ENCODE measurements at places on chromosomes 6 and 20.

GRCh38 chr20:12467758-12468157, 541.0 kb upstream of the SPTLC3 start:
- peaks cover 58% of the 10 kb centered on the region for H3K27me3 ChIP-seq
- no peaks in the 10 kb centered on the region for H3K36me3 ChIP-seq
- H3K4me3 ChIP-seq: no peak overlapping the region
- H3K27ac ChIP-seq: no peak overlapping the region
- no peaks in the 10 kb centered on the region for H3K4me1 ChIP-seq

- H3K27ac ChIP-seq: no peak overlapping the region
- DNase-seq: no peak
- no peak overlapping the region for H3K4me3 ChIP-seq
- H3K36me3 ChIP-seq: no peaks in the 10 kb centered on the region
These were observed 83.8 kb downstream of the SASH1 start for GRCh38 chr6:148426317-148426977.

DNA sequence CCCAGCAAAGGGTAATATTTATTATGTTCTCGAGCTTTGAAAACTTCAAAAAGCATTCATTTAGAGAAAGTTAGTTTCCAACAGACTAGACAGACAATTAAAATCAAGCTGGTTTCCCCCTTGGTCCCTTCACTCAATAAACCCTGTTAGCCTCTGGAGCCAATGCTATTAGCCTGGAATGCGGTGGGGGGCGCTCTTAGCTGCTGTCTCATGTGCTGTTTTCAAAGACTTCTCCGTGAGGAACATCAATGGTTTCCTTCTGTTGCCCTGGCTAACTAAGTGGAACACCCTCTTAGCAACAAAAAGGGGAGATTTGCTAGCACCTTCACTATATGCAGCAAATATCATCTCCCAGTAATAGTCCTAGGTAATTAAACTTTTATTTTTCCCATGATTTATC, 86.4 kb downstream of the LY86 start:
- H3K4me3 ChIP-seq: no peak overlapping the region
- H3K36me3 ChIP-seq: no peaks in the 10 kb centered on the region
- H3K27ac ChIP-seq: no peak overlapping the region
- peaks cover 4% of the 10 kb centered on the region for H3K27me3 ChIP-seq
- peak; percentile 21 for DNase-seq

DNA sequence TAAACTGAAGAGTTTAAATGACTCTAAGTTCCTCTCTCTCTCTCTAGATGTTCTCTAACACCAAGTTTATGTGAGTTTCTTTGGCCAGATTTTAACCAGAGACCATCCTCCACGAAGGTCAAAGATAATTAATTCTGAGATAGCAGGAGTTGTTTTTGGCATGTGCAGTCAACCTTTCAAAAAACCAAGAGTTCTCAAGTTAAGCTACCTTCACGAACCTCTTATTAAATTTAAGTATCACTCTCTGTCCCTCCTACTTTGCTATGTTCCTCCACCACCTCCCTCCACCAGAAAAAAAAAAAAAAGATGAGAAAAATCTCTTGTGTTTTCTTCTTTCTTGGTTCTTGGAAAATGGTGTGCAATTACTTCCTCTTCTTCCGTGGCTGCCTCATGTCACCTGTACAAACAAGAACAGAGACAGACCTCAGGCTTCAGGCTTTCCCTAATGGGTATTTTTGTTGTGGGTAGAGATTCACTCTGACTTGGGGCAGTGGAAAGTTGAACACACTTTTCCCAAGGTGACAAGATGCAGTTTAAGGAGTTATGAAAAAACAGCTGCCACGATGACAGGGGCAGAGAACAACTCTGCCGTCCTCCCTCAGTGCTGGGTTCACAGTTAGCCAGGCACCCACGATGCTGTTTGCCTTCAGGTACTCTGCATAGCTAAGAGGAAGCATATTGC, 64.3 kb downstream of the ADTRP start:
- H3K27ac ChIP-seq: no peak overlapping the region
- H3K4me1 ChIP-seq: no peaks in the 10 kb centered on the region
- no peak overlapping the region for H3K4me3 ChIP-seq
- no peaks in the 10 kb centered on the region for H3K27me3 ChIP-seq

- H3K36me3 ChIP-seq: no peaks in the 10 kb centered on the region
- H3K27ac ChIP-seq: no peak overlapping the region
- H3K4me1 ChIP-seq: peaks cover 24% of the 10 kb centered on the region
- H3K27me3 ChIP-seq: no peaks in the 10 kb centered on the region
- DNase-seq: no peak
- no peak overlapping the region for H3K4me3 ChIP-seq
These were observed 59.9 kb upstream of the PMEPA1 start for GRCh38 chr20:57769756-57770155.

- H3K4me3 ChIP-seq: no peak overlapping the region
- no peak for DNase-seq
- no peaks in the 10 kb centered on the region for H3K4me1 ChIP-seq
- peaks cover 32% of the 10 kb centered on the region for H3K27me3 ChIP-seq
These were observed 79.7 kb upstream of the MYLIP start for GRCh38 chr6:16049168-16049567.

DNA sequence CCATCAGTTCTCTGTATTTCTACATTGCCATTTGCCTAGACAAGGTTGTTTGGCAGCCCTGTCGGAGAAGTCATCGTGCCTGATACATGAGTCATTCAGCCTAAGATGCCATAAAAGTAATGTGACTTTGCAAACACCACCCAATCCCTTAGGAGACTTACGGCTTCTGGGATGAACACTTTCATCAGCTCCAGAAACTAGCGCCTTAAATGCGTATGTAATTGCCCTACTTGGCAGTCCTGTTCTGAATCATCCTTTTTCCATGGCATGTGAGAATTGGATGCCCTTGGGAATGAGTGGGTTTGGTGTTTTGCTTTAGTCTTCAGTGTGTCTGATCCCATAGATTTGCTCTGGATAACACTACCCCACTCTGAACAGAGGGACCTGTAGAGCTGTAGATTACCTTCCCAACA, 158.5 kb downstream of the SASH1 start:
- H3K4me3 ChIP-seq: no peak overlapping the region
- peak; percentile 87 for DNase-seq
- peak overlapping the region; percentile 52 for H3K27ac ChIP-seq
- H3K36me3 ChIP-seq: no peaks in the 10 kb centered on the region

- no peak overlapping the region for H3K4me3 ChIP-seq
- no peaks in the 10 kb centered on the region for H3K4me1 ChIP-seq
- no peaks in the 10 kb centered on the region for H3K27me3 ChIP-seq
- no peak overlapping the region for H3K27ac ChIP-seq
- DNase-seq: no peak
- no peaks in the 10 kb centered on the region for H3K36me3 ChIP-seq
These were observed 2.4 kb downstream of the LAMA2 start for GRCh38 chr6:128885381-128885780.
